ENCODE measurements at places on chromosomes 13 and 19. TPM values are rescaled to one million over a fixed set of nuclear protein-coding genes. Genes with fewer than 3 reads are reported as not detected.

GRCh38 chr19:40525234-40526051, 51.2 kb upstream of the SHKBP1 start:
- DNase-seq: no peak
- no peak overlapping the region for H3K27ac ChIP-seq
- no peak overlapping the region for H3K4me3 ChIP-seq
- no peaks in the 10 kb centered on the region for H3K36me3 ChIP-seq
- peaks cover 3% of the 10 kb centered on the region for H3K4me1 ChIP-seq

DNA sequence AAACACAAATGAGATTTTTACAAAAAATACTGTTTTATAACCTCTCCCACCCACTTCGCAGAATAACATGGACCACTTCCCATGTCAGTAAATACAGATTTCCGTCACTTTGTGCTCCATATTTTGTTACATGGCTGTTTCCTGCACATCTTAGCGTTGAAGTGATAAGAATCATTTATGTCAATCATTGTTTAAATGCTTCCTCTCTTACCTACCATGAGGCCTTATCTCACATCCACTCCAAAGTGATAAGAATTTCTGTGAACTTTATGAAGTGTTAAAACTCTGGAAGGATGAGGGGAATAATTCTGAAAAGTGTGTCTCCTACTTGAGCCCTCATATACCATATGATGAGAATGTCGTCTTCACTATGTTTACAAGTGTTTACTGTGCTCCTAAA, 36.6 kb upstream of the IL17D start:
- no peaks in the 10 kb centered on the region for H3K4me1 ChIP-seq
- H3K27me3 ChIP-seq: no peaks in the 10 kb centered on the region
- DNase-seq: no peak
- no peak overlapping the region for H3K4me3 ChIP-seq
- peaks cover 13% of the 10 kb centered on the region for H3K36me3 ChIP-seq
- H3K27ac ChIP-seq: no peak overlapping the region

DNA sequence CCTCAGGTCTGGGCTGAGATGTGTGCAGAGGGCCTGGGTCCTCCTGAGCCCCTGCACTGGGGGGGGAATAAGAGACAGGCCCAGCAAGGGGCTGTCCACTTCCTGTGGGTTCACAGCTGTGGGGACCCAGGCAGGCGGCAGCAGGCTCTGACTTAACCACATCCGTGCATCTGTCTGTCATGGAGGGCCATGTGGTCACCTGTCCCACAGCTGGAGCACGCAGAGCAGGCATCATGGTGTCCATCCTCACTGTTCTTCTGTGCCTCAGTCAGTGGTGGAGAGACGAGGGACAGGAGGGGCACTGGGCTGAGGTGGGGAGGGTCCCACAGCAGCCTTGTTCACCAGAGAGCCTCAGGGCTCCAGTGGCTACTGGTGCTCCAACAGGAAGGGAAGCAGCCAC, 16.3 kb upstream of the KIR3DL3 start:
- H3K4me1 ChIP-seq: no peaks in the 10 kb centered on the region
- no peak overlapping the region for H3K4me3 ChIP-seq
- H3K27ac ChIP-seq: no peak overlapping the region
- H3K36me3 ChIP-seq: no peaks in the 10 kb centered on the region
- DNase-seq: no peak

- DNase-seq: no peak
- H3K36me3 ChIP-seq: no peaks in the 10 kb centered on the region
- H3K27ac ChIP-seq: no peak overlapping the region
- H3K4me1 ChIP-seq: peaks cover 20% of the 10 kb centered on the region
- H3K27me3 ChIP-seq: no peaks in the 10 kb centered on the region
These were observed 30.8 kb downstream of the KLF2 start for GRCh38 chr19:16355293-16356043.

- no peak for DNase-seq
- H3K27ac ChIP-seq: no peak overlapping the region
- peaks cover 10% of the 10 kb centered on the region for H3K27me3 ChIP-seq
- H3K4me3 ChIP-seq: no peak overlapping the region
These were observed 2.4 kb downstream of the SIGLECL1 start for GRCh38 chr19:51253088-51253806.

- peaks cover 65% of the 10 kb centered on the region for H3K27me3 ChIP-seq
- no peak overlapping the region for H3K4me3 ChIP-seq
- DNase-seq: peak; percentile 90
- H3K36me3 ChIP-seq: no peaks in the 10 kb centered on the region
These were observed 34.4 kb downstream of the GSX1 start for GRCh38 chr13:27826379-27827353.

DNA sequence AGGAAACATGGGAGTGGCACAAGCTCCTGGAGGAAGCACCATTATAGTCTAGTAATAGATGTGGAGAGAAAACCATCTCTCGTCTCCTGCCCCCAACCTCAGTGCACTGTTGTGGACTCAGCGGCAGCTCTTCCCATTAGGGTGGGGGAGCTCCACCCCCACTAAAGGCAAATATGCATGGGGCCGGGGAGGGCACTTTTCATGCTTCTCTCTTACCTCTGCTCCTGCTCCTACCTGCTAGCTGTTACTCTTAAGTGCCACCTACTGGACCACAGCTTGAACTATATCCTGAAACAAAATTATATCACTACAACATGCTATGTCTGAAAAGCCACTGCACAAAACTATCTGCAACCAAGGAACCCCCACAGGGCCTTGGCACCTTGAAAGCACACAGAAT, 112.6 kb upstream of the DACH1 start:
- H3K36me3 ChIP-seq: no peaks in the 10 kb centered on the region
- H3K27ac ChIP-seq: no peak overlapping the region
- DNase-seq: no peak
- H3K4me1 ChIP-seq: no peaks in the 10 kb centered on the region

Gene KLF5
- total RNA-seq: 53.7 TPM

GRCh38 chr13:113216254-113217048, 7.0 kb downstream of the CUL4A start:
- peaks cover 31% of the 10 kb centered on the region for H3K4me1 ChIP-seq
- no peaks in the 10 kb centered on the region for H3K27me3 ChIP-seq
- peaks cover 34% of the 10 kb centered on the region for H3K36me3 ChIP-seq
- no peak overlapping the region for H3K4me3 ChIP-seq
- peak overlapping the region; percentile 36 for H3K27ac ChIP-seq

Gene PSMC4
- total RNA-seq: 60.5 TPM

GRCh38 chr19:55623561-55623960, 805 bp downstream of the ZNF784 start:
- peaks cover 28% of the 10 kb centered on the region for H3K4me1 ChIP-seq
- H3K27ac ChIP-seq: peak overlapping the region; percentile 83
- H3K4me3 ChIP-seq: peak overlapping the region; percentile 53
- no peak for DNase-seq

GRCh38 chr19:45442778-45443461, 19.2 kb upstream of the ERCC1 start:
- no peaks in the 10 kb centered on the region for H3K27me3 ChIP-seq
- peak; percentile 76 for DNase-seq
- peak overlapping the region; percentile 95 for H3K27ac ChIP-seq
- peaks cover 17% of the 10 kb centered on the region for H3K4me1 ChIP-seq
- no peaks in the 10 kb centered on the region for H3K36me3 ChIP-seq

Gene PTGER1
- total RNA-seq: 2.5 TPM

DNA sequence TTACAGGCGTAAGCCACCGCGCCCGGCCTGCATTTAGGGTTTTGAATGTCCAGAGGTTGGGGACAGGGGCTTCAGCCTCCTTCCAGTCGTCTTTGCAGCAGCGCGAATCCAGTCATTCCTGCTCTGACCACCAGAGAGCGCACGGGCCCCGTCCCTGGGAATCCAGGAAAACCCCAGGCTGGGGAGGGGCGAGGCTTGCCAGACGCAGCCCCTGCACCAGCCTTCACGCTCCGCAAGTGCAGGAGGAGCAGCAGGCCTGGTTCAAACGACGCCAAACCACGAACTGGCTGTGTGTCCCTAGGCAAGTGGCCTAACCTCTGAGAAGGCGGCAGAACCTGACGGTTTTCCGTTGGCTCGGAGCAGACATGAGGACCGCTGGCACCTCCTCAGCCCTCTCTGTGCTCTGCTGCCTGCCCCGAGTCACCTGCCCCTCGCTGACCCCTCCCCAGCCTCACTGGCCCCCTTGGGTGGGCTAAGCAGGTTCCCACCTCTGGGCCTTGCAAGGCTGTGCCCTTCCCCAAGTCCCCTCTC, 2.0 kb upstream of the RNF126 start:
- no peak overlapping the region for H3K27ac ChIP-seq
- no peak overlapping the region for H3K4me3 ChIP-seq
- DNase-seq: peak; percentile 90
- no peaks in the 10 kb centered on the region for H3K27me3 ChIP-seq
- no peaks in the 10 kb centered on the region for H3K36me3 ChIP-seq

Gene MEIOSIN
- not detected for total RNA-seq

Gene KLK15
- total RNA-seq: not detected

DNA sequence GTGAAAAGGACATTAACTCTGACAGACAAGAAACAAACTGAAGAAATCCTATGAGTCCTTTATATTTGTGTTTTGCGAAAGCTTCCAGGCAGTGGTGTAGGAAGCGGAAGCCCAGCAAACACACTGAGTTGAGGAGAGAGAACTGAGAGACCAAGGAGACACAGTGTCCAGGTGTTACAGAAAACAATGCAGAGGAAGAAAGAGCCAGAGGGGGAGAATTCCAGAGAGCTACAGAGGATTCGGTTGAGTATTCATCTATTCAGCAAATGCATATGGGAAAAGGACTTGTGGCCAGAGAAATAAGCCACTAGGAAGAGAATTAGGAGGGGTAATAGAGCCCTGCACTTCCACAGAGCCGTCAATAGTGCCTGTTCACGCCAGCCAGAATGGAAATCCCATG, 183.5 kb downstream of the LIG4 start:
- no peak overlapping the region for H3K4me3 ChIP-seq
- H3K36me3 ChIP-seq: no peaks in the 10 kb centered on the region

DNA sequence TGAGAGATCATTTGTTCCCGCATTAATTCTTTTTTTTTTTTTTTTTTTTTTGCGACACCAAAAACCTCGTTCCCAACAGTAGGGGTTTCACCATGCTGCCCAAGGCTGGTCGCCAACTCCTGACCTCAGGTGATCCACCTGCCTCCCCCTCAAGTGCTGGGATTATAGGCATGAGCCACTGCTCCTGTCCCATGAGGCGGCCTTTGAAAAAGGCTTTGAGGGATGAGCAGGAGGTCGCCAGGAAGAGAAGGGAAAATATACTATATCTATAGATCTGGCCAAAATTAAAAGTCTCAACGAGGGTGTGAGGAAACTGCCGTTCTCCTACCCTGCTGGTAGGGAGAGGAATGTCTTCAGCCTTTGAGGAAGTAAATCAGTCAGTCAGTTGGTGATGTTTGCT, 26.2 kb downstream of the ZNF473 start:
- H3K27ac ChIP-seq: no peak overlapping the region
- H3K4me3 ChIP-seq: no peak overlapping the region
- peaks cover 11% of the 10 kb centered on the region for H3K4me1 ChIP-seq
- H3K36me3 ChIP-seq: no peaks in the 10 kb centered on the region
- DNase-seq: no peak

Gene ZNF490
- 12.2 TPM for total RNA-seq

DNA sequence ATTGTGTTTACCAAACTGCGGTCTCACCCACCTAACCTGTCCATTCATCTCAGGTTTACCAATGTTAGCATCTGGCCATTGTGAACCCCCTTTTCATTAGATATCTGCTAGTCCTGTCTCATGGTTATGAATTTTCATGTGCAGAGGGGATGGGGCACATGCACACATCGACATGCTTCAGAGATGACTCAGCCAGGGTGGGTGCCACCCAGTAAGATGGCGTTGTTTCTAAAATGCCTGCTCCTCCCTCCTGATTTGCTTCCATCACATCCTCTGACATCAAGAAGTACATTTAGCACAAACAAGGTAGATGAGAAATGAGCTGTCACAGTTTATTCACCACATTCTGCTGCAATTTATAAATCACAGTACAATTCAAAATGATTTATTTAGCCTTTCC, 51.3 kb downstream of the GPALPP1 start:
- DNase-seq: no peak
- H3K27ac ChIP-seq: no peak overlapping the region
- no peak overlapping the region for H3K4me3 ChIP-seq
- H3K4me1 ChIP-seq: no peaks in the 10 kb centered on the region
- peaks cover 5% of the 10 kb centered on the region for H3K36me3 ChIP-seq

- no peaks in the 10 kb centered on the region for H3K36me3 ChIP-seq
- no peaks in the 10 kb centered on the region for H3K27me3 ChIP-seq
- H3K4me1 ChIP-seq: peaks cover under 1% of the 10 kb centered on the region
- H3K27ac ChIP-seq: no peak overlapping the region
These were observed 36.4 kb downstream of the RASA3 start for GRCh38 chr13:114096031-114096485.

- peak overlapping the region; percentile 33 for H3K4me3 ChIP-seq
- no peaks in the 10 kb centered on the region for H3K27me3 ChIP-seq
- H3K4me1 ChIP-seq: no peaks in the 10 kb centered on the region
- no peaks in the 10 kb centered on the region for H3K36me3 ChIP-seq
These were observed 18.3 kb downstream of the GPC6 start for GRCh38 chr13:93244918-93245280.

Gene LRRC63
- total RNA-seq: 0.29 TPM

Gene ATCAY
- not detected for total RNA-seq

Gene RNF113B
- not detected for total RNA-seq

Gene PDX1
- total RNA-seq: not detected

Gene ERICH6B
- not detected for total RNA-seq

- no peak overlapping the region for H3K27ac ChIP-seq
- H3K4me1 ChIP-seq: no peaks in the 10 kb centered on the region
- peaks cover 9% of the 10 kb centered on the region for H3K36me3 ChIP-seq
- no peaks in the 10 kb centered on the region for H3K27me3 ChIP-seq
These were observed 48.1 kb downstream of the MPHOSPH8 start for GRCh38 chr13:19681517-19681916.

- no peaks in the 10 kb centered on the region for H3K36me3 ChIP-seq
- H3K4me1 ChIP-seq: peaks cover 4% of the 10 kb centered on the region
- H3K27ac ChIP-seq: no peak overlapping the region
- H3K4me3 ChIP-seq: no peak overlapping the region
- peak; percentile 83 for DNase-seq
These were observed 118.8 kb downstream of the NUFIP1 start for GRCh38 chr13:44870456-44870929.

- no peak for DNase-seq
- H3K27ac ChIP-seq: no peak within 1 kb of the TSS
- H3K36me3 ChIP-seq: no peaks in the 10 kb centered on the region
- no peaks in the 10 kb centered on the region for H3K27me3 ChIP-seq
- H3K4me1 ChIP-seq: no peaks in the 10 kb centered on the region
- H3K4me3 ChIP-seq: no peak within 1 kb of the TSS
These were observed at the start of gene ZNF723 for GRCh38 chr19:22832031-22832762. TSS of gene ZNF723 (plus strand) at chr19:22832291. CDS start at chr19:22832380, 89 bp downstream.

GRCh38 chr19:50361290-50362029, 4.0 kb downstream of the NAPSA start:
- H3K27me3 ChIP-seq: no peaks in the 10 kb centered on the region
- DNase-seq: peak; percentile 86
- peak overlapping the region; percentile 54 for H3K4me3 ChIP-seq

DNA sequence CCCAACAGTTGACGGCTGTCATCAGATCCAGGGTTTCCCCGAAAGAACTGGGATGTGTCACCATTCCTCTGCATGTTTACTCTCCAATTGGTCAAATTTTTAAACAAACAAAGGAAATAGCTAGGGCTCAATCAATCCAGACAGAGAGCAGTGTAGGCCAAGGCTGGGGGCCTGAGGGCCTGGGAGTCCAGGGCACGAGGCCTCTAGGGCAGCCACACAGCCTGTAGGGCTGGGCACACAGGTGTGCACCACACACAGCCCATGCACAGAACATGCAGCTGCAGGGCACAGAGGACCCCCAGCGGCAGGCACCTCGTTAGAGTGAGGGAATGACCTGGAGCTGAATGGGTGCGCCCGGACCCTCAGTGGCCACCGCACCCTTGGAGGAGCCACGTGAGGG, 9.5 kb downstream of the MIER2 start:
- H3K27me3 ChIP-seq: no peaks in the 10 kb centered on the region
- H3K4me1 ChIP-seq: peaks cover under 1% of the 10 kb centered on the region
- H3K4me3 ChIP-seq: no peak overlapping the region
- peak; percentile 46 for DNase-seq
- H3K27ac ChIP-seq: no peak overlapping the region
- H3K36me3 ChIP-seq: peaks cover 32% of the 10 kb centered on the region

Data from upper lobe of right lung (tissue), 1 donor.